ENCODE measurements at places on chromosomes 16 and 17.

- DNase-seq = no peak
Measured at GRCh38 chr16:4320571-4321137, 4.8 kb downstream of the GLIS2 start.

DNA sequence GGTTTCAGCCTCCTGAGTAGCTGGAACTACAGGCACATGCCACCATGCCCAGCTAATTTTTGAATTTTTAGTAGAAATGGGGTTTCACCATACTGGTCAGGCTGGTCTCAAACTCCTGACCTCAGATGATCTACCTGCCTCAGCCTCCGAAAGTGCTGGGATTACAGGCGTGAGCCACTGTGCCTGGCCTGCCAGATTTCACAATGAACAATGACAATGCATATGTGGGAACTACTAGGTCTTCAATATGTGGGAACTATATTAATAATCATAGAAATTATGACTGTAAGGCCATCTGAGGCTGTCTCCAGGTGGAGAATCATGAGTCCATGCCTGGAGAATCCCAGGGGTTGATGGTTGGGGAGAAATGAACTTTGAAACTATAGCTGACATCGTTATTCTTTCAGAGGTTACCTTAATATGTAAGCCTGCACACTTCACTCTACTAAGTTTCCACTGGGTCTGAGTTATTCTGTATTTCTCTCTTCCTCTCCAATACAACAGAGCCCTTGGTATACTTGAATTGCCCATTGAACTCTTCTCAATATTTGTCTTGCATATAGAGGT, 7.2 kb upstream of the DRC7 start:
- DNase-seq = no peak

GRCh38 chr16:53465606-53466280, 31.5 kb downstream of the RBL2 start:
- no peak for DNase-seq

GRCh38 chr16:85129876-85130704, 17.8 kb upstream of the CIBAR2 start:
- no peak for DNase-seq
